Esophagus squamous epithelium (tissue), 5 donors: ENCODE measurements at places on chromosomes 4 and X.

DNA sequence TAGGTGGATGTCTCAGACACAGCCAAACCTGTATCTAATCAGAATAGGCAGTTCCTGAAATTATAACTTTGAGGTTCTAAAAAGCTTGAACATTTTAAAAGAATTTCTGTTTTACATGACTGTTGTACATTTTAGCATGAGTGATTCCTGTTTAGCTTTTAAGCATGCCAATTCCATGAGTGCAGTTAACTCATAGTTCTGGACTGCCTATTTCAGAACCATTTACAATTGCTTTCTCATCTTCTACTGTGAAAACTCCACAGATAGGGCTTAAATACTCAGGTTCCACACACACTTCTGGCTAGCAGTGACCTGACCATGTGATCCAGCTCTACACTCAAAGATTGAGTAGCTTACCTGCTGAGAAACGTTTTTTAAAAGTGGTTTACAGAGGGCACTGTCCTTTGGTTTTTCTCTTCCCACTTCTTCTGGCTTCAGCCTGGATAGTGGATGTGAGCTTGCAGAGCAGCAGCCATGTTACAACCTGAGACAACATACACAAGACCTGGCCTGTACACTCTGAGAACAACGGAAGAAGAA is 280.8 kb downstream of the ANKRD50 start:
- DNase-seq, result no peak

GRCh38 chr4:15003891-15004738 is 1.8 kb downstream of the CPEB2 start:
- no peak for DNase-seq

- DNase-seq, result no peak
Observed at GRCh38 chr4:104616401-104616820, 121.7 kb upstream of the CXXC4 start.

DNA sequence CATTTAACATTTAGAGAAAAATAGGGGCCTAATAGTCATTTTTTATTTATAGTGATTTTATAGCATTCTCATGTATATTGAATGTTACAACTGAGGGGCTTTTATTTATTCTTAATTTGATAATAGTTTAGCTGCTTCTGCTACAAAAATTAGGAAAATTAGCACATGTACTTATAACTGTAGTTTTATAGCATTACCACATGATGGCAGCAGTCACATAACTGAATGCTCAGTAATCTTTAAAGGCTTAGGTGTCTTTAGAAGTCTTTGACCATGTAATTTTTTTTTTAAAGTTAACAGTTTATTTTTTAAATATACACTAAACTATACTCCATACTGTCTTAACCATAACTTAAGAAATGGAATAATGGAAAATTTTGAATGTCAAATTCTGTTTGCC is 136.6 kb downstream of the STAG2 start:
- DNase-seq, result no peak

GRCh38 chrX:50799531-50799961 is 14.4 kb downstream of the SHROOM4 start:
- DNase-seq, result no peak

DNA sequence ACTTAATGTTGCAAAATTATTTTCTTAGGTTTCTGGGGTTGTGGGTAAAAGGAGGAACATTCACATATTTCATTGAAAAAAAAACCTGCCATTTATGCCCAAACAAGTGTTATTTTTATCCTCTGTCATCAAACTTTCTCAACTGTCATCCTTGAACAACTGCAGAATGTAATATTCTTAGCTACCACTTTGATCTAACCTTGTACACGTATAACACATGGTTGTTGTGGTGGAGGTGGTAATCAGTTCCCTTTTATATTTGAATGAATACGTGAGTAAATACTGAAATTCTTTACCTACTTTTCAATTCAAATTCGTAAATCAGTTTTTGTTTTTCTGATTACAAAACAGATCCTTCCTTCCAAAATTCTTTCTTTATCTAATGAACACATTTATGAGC is 3.8 kb upstream of the AMMECR1 start:
- no peak for DNase-seq

DNA sequence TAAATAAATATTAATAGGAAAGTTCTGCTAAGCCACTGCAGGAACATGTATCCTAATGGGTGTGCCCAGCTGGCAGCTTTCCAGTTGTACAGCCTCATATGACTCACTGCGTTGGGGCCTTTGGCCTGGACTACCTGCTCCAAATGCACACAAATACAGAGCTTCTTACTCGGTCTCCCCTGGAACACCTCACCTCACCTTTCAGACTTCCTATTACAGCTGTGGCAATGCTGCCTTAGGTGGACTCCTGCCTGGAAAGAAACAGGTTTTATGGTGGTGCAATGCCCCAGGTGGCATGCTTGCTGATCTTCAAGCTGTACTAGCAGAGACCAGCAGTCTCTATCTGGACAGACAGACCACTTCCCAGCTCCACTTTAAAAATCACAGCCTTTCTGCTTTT is 85.7 kb upstream of the EXOC1L start:
- no peak for DNase-seq

- no peak for DNase-seq
Observed at GRCh38 chr4:2537011-2537830, 774 bp downstream of the FAM193A start.

DNA sequence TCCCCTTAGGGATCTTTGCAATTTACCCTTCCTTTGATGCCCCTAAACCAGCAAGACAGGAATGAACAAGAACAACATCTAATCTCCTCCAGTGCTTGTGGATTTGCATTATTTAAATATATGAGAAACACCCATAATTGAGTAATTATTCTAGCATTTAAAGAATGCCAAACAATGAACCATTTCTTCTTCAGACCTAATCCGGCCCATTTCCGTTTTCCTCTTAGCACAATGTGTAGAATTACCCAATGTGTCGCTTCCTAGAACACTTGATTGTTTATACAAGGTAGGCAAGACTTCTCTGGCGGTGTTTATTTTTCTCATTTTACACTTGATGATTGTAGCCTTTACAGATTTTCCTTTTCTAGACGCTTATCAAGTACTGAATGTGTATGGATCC is 43.5 kb downstream of the CLDN34 start:
- no peak for DNase-seq

DNA sequence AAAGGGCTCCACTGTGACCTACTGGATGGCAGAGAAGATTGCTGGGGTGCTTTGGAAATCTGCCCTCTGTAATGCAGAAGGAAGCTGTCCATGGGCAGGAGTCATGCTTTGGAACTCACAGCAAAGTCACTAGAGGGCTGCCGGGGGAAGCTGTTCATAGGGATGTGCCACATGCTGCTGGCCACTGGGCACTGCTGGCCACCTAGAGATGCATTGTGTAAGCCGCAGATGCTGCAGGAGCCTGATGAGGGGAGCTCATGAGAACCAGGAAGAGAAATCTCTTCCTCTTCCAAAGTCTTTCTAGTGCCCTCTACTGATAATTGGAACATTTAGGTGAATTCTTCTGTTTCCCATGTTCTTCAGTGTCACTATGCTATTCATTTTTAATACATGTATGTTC is 31.2 kb upstream of the UXT start:
- DNase-seq, result no peak

- no peak for DNase-seq
Observed at GRCh38 chrX:51894697-51895336, 1.4 kb downstream of the MAGED1 start.

DNA sequence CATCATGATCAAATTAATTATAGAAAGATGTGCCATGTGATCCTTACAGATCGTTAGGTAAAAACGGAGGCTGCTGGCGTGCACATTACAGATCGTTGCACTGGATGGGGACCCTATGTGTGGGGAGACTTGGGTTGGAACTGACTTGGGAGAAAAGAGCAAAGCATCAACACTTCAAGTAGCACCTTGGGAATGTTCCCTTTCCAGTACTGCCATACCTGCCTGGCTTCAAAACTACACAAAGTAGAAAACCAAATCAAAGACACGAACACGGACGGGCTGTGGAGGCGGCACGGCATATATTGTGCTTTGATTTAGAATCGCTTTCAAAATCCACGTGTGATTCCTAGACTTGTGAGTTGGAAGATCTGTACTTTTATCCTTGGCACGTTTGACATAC is 898 bp downstream of the CMC4 start:
- no peak for DNase-seq

GRCh38 chr4:10611673-10612072 is 72.9 kb downstream of the CLNK start:
- no peak for DNase-seq

DNA sequence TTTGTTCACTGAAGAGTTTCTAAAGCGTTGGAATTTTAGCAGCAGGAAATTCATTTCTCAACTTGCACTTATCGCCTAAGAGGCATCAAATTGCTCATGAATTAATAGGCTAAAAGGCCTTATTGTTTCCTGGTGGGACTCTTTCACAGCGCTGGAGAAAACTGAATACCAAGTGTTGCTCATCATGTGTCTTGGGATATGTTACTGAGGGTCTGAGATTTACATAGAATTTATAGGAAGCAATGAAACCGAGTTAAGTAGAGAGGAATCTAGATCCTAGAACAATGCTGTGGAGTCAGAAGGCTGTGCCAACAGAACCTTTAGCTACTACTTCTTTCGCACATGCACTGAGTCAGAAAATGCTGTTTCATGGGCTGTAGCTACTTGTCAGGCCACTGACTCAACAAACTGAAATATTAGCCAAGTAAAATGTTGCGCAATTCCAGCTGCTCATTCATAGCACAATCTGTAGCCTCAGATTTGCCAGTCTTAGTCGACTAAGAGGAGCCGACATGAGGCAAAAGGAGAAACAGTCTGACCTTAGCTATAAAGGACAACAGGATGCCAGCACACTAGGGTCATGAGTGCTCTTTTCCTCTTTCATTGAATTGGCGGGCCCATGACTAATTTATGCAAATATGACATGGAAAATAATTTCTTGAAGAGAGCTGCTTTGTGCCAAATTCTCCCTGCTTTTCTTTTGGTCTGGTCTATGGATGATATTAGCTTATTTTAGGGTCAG is 35.9 kb upstream of the CXCL8 start:
- DNase-seq, result peak; percentile 31

DNA sequence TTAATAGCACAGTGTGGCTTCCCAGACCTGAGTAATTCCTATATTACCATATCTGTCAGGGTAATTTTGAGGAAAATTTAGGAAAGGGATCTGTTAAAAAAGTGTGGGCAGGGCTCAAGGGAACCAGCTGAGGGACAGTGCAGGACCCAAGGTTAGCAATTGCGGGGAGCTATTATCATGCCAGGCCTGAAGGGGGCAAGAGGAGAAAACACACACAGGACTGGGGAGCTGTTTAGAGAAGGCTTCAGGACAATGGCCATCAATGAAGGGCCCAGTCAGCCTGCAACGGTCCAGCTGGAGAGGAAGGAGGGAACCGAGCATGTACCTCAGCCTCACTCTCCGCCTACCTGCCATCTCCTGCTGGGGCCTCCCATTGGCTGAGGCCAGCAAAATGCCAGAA is 19.0 kb upstream of the NHS start:
- no peak for DNase-seq

DNA sequence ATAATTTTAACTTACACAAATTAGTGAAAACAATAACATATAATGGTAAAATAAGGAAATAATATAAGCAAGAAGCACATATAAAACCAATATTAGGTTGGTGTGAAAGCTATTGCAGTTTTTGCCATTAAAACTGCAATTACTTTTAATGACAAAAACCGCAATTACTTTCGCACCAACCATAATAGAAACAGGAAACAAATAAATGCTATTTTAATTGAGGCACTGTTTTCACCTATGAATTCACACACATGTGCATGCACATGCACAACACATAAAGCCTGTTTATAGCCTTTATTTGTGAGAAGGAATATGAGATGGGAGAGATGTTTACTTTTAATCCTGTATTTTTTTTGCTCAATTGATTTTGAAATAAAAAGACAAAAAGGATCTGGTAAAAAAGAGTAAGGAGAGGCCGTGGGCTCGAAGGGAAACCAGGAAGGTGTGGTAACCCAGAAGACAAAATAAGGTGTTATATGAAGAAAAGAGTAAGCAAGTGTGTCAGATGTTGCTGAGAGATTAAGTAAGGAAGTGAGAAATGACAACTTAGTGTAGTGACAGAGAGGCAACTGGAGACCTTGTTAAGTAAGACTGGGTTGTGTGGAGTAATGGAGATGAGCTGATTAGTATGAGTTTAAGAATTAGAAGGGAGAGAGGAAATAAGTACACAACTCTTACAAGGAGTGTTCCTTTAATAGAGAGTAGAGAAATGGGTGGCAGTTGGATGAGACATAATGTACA is 69.0 kb downstream of the KLHL13 start:
- DNase-seq, result no peak

DNA sequence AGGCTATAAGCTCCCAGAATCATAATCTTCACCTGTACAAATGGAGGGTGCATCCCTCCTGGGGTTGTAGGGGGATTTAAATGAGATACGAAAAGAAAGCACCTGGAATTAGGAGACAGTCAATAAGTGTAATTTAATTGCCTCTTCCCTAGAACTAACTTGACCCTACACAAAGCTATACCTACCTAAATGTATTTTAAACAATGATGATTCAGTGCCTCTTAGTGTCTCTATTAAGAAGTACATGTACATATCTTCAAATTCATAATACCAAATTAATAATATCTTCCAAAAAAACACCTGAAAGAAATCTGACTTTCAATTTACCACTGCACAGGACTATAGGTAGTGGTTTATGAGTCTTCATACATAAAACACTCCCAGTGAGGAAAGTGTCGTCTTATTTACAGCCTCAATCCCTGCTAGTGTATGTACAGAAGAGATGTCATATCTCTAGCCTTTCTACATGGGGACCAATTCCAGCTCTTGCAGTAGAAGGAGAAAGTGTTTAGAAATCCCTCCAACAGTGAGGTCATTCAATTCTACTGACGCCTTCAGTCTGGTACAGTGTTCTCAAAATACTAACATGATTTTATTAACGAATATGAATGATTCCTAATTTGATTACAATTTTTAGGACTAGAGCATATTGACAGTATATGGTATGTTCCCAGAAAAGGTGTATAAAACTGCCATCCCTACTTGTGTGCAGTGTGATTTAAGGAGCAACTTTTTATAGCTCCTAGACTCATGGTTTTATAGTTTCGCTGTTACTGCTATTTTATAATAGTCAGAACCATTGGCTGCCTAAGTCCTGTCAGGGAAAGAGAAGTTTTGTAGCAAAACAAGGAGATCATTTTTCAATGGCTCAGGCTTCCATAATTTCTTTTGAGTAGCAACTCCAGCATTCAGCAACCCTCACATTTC is 282.7 kb downstream of the UNC5C start:
- DNase-seq, result no peak

DNA sequence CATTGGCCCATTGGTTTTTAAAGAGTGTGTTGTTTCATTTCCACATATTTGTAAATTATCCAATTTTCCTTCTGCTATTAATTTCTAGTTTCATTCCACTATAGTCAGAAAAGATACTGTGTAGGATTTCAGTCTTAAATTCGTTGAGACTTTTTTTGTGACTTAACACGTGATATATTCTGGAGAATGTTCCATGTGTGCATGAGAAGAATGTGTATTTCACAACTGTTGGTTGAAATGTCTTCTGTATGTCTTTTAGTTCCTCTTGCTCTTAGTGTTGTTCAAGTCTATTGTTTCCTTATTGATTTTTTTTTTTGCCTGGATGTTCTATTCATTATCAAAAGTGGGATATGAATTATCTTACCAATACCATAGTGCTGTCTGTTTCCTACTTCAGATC is 606.9 kb downstream of the RPA4 start:
- no peak for DNase-seq

- DNase-seq, result no peak
Observed at GRCh38 chr4:123110147-123110546, 187.8 kb upstream of the NUDT6 start.
